ENCODE measurements at places on chromosomes 16 and 17.

DNA sequence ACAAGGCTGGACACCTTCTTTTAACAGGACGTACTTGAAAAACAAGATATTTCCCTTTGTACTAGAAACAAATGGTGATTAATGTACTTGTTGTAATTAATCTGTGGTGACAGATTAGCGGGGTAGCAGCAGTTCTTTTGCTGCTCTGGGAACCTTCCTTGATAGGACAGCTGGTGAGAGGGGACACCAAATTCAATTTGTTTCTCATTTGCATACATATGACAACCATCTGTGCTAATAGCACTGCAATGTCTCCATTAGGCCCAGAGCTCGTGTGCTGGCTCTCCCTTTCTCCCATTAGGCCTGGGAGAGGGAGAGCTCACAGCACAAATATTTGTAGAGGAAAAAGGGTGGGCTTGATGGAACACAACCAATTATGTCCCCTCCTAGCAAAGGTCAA lies 221.0 kb upstream of the HS3ST3A1 start:
- DNase-seq: no peak

GRCh38 chr17:20009302-20010098 lies at the start of gene SPECC1:
Gene SPECC1 (plus strand): TSS chr17:20009359. CDS start chr17:20096652, 87,293 bp downstream.
- DNase-seq: peak; percentile 79

DNA sequence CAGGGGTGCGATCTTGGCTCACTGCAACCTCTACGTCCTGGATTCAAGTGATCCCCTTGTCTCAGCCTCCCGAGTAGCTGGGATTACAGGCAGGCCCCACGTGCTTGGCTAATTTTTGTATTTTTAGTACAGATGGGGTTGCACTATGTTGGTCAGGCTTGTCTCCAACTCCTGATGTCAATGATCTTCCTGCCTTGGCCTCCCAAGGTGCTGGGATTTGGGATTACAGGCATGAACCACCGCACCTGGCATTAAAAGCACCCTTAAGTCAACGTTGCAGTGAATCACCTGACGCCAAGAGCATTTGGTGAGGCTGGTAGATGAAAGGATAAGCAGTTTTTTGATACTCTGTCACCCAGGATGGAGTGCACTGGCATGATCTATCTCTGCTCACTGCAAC lies 59.0 kb downstream of the NDE1 start:
- no peak for DNase-seq

GRCh38 chr17:83109793-83110645 lies 30.6 kb downstream of the METRNL start:
- DNase-seq: no peak

DNA sequence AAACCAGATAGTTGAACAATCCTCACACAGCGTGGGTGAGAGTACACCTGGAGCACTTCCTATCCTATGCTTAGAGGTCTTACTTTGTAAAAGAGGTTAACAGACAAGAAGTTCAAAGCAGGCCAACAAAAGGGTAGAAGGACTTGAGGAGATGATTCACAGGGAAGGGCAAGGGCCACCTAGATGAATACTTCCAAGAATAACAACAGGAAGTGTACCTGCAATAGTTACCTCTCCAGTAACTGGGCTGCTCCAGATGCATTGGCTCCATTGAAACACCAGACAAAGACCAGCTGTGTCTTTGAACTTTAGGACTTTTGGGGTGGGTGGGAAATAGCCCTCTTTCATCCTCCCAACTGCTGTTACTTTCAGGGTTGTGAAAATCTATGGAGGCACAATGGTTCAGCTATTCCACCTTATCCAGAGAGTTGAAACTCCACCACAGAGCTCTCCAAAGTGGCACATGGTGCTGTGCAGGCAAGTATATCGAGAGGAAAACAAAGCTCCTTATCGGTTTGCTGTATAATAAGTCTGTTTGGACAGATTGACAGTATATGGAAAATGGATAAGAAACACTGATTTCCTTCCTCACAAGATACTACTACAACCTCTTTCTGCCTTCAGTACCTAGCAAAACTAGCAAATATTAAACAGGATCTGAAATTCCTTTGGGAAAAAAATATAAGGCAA lies 22.7 kb downstream of the RNF43 start:
- no peak for DNase-seq

DNA sequence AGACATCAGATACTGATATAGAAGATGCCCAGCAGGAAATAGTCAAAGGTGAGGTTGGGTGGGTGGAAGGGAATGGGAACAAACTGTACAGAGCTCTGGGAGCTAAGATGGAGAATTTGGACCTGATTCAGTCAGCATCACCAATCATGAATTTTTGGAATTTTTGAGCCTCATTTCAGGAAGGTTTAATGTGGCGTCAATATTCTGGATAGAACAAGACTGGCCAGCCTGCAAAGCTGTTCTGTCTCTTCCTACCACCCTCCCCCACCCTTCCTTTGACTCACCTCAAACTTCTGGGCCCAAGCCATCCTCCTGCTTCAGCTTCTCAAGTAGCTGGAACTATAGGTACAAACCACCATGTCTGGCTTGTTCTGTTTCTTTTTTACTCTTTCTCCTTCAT lies 32.6 kb downstream of the CTCF start:
- DNase-seq: no peak

DNA sequence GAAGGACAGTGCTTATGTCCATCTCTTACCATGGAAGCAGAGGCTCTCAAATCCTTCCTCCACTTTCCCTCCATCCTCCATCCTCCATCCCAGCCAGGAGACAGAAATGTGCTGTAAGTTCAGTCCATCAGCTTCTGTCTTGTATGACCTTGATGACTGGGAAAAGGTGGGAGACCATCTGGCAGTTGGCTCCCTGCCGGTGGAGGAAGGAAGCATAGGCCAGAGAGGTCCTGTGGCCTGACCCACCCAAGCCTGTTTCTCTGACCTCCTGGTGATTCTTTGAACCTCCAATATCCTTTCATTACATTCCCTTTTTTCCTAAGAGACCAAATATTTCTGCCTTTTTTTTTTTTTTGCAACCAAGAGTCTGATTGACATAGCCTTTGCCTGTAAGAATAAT lies 215.3 kb downstream of the ABCC12 start:
- DNase-seq: no peak

- no peak for DNase-seq
Measured at GRCh38 chr16:2950773-2951172, 13.3 kb upstream of the KREMEN2 start.

- no peak for DNase-seq
Measured at GRCh38 chr17:16519021-16519420, 27.0 kb upstream of the LRRC75A start.

- DNase-seq: no peak
Measured at GRCh38 chr16:268141-269053, 7.3 kb downstream of the RGS11 start.

DNA sequence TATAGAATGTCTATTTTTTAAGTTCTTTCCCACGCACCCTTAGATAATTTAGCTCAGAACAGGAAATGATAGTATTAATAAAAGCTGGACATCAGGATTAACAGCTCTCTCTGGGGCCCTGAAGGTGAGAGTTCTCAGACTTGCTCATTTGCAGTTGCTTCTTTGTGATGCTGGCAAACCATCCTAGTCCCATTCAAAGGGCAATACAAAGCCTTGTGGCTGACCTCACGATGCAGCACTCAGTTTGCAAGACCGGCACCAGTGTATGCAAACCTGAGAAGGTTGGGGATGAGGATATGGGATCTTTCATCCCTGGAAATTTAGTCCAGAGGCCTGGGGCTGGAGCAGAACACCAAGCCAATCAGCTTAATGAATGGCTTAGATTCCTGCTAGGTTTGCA lies 29.3 kb downstream of the STH start:
- no peak for DNase-seq

DNA sequence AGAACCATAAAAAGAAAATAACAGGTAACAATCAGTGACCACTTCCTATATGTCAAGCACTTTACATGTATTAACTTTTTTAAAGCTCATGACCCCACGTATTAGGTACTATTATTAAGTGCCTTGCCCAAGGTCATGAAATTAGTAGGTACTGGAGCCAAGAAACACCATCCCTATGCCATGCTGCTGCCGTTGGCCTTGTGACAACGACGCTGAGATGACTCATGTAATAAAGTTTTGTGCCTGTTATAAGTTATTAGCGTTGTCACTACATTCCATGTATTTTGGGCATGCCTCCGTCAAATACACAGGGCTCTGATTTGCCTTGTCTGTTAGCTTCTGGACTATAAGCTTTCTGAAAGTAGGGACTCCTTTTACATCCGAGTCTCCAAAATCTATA lies 1.4 kb downstream of the BBS2 start:
- no peak for DNase-seq

- no peak for DNase-seq
Measured at GRCh38 chr17:64765191-64765889, 103.2 kb upstream of the SMURF2 start.

- no peak for DNase-seq
Measured at GRCh38 chr16:88536971-88537751, 33.0 kb upstream of the ZC3H18 start.

DNA sequence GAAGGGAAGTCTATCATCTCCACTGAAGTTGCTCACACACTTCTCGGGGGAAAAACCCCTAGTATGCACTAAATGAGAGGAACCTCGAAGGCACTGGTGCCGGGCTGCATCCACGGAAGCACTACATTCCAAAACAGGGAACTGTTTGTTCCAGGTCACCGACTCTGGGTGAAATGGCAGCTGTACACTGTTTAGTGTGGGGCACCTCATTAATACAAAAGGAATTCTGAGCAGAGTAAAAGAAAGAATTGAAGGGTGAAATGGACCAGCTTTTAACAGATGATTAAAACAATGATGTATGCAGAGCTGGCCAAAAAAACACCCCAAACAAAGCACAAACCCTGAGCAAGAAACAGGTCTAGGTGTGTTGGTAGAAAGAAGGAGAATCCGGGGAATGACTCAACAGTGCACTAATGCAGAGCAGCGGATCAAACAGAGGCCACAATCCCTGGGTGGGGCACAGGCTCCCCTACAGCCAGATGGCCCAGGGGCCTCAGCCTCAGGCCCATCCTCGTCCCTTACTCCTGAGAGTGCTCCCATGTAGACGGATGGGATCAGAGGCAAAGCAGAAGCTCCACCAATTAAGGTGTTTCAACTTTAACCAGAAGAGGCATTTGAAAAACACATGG lies 161.5 kb downstream of the ZFHX3 start:
- DNase-seq: no peak

GRCh38 chr16:81940781-81941560 lies 70.3 kb downstream of the SDR42E1 start:
- DNase-seq: no peak

- DNase-seq: peak; percentile 53
Measured at GRCh38 chr17:49707246-49707607, 537 bp downstream of the SLC35B1 start.

DNA sequence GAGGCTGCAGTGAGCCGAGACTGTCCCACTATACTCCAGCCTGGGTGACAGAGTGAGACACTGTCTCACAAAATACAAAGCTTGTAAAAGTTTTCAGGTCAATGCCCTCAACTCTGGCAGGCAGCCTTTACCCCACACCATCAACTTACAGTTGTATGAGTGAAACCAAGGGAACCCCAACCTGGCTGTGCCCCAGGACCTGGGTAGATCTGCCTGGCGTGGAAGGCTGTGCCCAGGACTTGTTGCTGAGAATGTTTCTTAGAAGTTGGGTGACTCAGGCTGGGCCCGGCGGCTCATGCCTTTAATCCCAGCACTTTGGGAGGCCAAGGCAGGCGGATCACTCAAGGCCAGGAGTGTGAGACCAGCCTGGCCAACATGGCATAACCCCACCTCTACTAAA lies 7.8 kb downstream of the CES3 start:
- no peak for DNase-seq

DNA sequence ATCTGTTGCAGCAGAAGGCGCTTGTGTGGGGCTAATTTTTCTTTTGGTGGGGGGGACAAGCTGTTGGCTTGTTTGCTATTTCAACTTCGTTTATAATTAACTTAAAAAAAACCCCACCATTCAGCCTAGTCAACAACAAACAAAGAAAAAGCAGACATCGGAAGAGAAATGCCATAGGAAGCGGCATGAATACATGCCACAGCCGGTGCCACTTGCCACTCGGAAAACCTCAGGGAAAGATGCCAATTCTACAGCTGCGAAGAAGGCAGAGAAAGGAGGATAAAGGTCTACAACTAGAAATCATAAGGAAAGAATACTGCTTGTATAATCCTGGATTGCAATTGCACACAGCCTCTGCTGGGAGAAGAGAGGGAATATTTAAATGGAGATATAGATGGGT lies 254.4 kb upstream of the PMFBP1 start:
- no peak for DNase-seq

- DNase-seq: peak; percentile 74
Measured at GRCh38 chr16:1533443-1533951, at the start of gene TMEM204. Gene TMEM204 (plus strand): TSS chr16:1533666. CDS start chr16:1534276, 610 bp downstream.

DNA sequence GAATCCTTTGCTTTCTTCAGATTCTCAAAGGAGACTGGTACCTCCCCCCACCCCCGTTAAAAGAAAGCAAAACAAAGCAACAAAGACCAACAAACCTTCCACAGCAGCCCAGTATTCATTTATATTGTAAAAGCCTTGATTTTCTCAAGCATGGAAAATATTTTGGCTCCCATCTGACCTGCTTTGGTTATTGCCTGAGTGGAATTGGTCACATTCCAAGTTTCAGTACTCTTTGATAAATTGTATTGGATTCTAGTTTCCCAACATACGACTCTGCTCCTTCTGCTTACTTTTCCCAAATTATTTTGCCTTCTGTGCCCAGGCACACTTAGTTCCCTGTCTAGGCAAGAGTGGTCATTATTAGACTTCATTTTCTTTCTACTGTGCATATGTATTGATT lies 1.3 kb downstream of the ABCC11 start:
- no peak for DNase-seq

DNA sequence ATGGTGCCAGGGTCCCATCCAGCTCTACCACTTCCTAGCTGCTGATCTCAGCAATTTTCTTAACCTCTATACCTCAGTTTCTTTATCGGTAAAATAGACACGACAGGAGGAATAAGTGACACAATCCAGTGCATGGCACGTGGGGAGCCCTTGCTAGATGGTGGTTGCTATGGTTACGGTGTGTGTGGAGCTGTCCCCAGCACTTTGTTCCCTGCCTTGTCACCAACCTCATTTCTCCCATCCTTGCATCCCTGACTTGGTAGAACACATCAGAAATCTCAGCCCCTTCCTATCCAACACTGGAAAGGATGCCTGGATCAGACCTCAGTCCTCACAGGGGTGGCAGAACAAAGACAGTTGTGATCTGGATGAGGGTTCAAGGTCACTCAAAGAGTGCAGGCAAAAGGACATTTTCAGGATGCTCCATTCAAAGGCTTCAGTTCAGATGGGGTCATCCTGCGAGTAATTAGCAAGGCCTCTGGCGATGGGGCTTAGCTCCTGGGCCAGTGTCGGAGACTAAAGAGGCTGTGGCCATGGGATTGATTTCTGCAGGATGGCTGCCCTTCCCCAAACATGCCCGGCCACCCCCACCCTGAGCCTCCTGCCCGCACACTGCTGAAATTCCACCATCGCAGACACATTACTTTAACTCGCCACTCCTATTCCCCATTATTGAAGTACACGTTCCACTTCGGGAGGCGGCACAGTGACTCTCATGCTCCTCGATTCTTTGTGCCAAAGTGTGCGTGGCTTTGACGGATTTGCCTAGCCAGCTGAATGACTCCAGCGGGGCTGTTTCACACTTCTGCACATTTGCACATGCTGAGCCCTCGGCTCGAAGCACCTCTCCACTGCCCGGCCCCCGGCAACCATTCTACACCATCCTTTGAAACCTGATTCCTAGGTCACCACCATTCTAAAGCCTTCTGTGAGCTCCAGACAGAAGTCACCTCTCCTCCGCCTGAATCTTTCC lies 40.3 kb downstream of the WNT3 start:
- DNase-seq: no peak

GRCh38 chr16:67396159-67397035 lies 3.1 kb upstream of the TPPP3 start:
- no peak for DNase-seq

All from T-cell (primary cell).